ENCODE measurements at places on chromosomes 2 and 18.

GRCh38 chr2:60541056-60541651 lies 12.3 kb downstream of the BCL11A start:
- no peak for DNase-seq

GRCh38 chr2:203898657-203899056 lies 31.1 kb downstream of the CTLA4 start:
- DNase-seq: no peak

GRCh38 chr2:8779795-8780671 lies 57.4 kb downstream of the KIDINS220 start:
- no peak for DNase-seq

DNA sequence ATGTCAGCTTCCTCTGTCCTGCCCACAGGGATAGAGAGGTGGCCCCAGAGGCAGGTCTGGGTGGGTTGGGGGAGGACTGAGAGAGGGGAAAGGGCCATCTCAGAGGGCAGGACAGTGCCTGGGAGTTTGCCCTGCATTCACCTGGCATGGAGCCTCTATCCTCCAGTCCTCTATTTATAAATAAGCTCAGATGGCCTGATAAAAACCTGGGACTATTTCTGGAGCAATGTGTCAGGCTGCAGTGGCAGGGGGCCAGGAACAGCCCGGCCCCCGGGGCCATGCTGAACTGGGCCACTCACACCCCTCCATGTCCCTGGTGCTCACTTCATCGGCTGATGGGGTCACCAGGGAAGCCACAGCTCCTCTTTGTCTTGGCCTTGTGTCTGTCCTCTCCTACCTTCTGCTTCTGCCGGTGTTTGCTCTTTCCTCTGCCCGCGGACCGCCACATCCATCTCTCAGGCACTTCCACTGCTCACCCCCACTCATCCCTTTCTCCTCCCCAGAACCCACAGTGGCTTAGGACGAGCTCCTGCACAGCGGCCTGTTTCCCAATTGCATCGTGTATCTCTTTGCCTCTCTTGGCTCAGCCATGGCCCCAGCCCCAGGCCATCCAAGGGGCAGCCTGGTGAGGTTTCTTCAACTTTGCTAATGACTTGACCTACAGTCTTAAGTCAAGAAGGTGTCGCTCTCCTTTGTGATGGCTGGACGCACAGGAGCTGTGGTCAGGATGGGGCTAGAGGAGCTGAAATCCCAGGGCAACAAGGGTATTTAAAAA lies 38.8 kb downstream of the SCTR start:
- no peak for DNase-seq

- no peak for DNase-seq
Observed at GRCh38 chr18:66124394-66124793, 373.6 kb downstream of the CDH7 start.

DNA sequence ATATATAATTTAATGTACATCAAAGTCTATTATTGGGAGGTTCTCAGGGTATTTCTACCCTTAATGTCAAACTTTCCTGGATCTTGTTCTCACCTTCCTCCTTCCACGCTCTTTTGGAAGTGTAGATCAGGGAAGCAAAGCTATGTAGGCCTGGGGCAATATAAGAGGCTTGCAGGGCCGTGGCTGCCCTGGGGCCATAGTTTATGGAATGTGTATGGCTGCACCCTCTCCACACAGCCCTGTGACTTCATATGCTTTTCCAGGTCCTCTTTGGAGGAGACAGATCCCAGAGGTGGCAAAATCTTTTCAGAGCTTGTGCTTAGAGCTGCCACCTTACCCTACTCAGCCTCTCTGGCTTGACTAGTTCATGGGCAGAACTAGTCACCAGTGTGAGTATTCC lies 82.9 kb downstream of the PLB1 start:
- no peak for DNase-seq

DNA sequence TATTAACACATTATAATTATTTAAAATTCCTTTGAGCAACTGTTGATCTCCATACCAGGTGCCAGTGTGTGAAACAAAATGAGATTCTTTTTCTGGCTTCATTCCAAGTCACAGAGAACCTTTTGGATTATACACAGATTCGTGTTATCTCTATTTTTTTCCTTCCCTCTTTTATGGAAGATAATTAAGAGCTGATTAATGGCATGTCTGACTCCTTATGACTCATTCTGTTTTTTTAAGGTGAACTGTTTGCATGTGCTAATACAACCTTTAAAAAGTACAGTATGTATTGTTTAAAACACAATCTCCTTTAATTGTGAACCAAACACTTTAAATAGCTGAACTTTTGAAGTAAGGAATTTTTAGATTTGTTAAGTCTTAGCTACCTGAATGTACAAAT lies 39.3 kb downstream of the PELI1 start:
- no peak for DNase-seq

GRCh38 chr2:132774189-132774588 lies 104.2 kb upstream of the LYPD1 start:
- no peak for DNase-seq

DNA sequence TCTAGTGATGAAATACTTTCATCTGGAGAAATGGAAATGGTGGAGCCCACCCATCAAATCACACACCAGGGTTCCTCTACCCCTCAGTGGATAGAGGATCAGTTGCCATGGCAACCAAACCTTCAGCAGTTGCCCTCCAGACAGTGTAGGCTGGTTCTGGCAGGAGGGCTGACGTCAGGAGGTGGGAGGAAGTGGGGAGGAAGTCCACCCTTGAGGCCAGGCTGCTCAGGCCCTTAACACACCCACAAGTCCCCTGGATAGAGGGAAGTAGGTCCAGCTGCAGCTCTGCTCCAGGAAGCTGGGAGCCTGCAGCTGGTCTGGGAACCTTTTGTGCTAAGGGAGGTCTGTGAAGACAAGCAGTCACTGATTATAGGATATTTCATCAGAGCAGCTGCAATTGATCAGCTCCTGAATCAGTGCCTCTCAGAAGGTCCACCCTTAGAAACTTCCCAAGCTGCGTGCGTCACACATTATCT lies 186.6 kb downstream of the MTX2 start:
- no peak for DNase-seq

GRCh38 chr2:1824202-1824905 lies 80.0 kb upstream of the PXDN start:
- DNase-seq: no peak

DNA sequence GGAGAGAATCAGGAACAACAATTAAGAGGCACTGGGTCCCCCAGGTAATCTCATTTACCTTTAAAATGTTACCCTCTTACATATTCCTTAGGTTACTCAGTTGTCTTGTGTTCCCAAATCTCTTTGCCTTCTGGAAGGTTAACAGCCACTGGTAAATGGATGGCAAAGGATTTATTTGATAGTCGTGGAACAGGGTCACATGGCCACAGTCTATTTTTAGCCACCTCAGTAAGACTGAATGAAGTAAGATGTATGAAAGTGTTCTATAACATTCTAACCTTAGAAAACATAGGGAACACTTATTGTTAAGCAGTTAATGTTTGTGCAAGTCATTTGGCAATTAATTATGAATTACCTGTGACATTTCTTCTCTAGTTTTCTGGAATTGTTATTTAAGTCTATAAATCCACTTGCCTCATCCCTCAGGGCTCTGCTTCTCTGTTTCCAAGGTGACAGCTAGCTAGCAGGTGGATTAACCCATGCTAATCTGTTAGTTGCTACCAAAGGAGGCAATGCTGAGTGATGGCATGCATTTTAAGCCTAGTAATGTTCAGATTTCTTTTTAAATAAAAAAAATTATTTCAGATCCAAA lies 211.0 kb downstream of the PIK3C3 start:
- no peak for DNase-seq

GRCh38 chr2:64330281-64331113 lies 123.5 kb upstream of the LGALSL start:
- peak; percentile 73 for DNase-seq

DNA sequence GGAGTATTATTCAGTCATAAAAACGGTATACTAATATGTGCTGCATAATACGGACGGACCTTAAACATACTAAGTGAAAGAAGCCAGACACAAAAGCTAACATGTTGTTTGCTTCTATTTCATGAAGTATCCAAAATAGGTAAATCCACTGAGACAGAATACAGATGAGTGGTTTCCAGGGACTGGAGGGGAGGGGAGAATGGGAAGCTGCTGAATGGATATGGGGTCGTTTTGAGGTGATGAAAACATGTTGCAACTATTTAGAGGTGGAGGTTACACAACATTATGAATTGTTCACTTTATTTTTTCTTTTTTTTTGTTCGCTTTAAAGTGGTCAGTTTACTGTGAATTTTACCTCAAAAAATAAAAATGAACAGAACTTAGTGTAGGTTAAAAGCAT lies 52.9 kb downstream of the RAB10 start:
- DNase-seq: no peak

GRCh38 chr18:63844254-63844653 lies 43.3 kb upstream of the SERPINB2 start:
- DNase-seq: no peak

GRCh38 chr2:216670266-216671080 lies 24.9 kb downstream of the IGFBP5 start:
- no peak for DNase-seq

- no peak for DNase-seq
Observed at GRCh38 chr2:231514951-231515297, 15.3 kb downstream of the NMUR1 start.

DNA sequence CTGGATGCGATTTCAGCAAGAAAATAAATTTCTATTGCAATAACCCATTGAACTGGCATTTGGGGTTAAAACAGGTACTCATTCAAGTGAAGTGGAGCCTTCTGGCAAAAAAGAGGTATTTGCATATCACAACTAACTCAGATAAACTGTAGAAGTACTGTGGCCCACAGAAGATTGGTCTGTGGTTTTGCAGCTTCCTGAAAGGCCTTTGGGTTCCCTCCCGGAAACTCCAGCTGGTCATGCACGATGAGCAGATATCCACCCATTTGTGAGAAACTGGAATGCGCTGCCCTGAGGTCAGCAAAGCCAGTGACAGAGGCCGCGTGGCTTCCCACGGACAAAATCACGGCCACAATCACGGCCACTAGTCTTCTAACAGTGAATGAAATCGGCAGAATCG lies 106.3 kb downstream of the EPHA4 start:
- no peak for DNase-seq

GRCh38 chr2:16629044-16629443 lies 36.6 kb downstream of the CYRIA start:
- DNase-seq: no peak

DNA sequence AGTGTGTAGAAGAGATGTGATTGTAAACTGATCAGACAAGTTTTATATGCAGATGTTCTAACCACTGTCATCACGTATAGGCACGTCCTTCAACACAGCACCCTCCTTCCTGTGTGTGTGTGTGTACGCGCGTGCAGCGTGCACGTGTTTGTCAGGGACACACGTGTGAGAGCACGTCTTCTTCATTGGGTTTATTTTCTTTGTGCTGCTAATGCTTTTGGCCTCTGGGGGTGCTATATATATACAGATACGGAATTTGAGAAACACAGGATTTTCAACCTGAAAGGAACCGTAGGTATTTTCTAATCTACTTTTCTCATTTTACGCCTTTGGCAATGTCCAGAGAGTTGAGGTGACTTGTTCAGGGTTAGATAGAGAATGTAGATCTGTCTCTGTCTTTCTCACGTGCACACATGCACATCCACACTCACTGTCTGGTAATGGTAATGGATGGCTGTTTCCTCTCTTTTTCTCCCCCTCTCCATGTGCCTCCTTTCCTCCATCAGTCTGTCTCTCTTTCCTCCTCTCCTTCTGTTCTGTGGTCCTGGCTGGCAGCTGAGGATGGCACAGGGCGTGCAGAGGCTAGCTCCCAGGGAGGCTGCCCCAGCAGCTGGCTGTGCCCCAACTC lies 13.4 kb upstream of the CELF4 start:
- DNase-seq: no peak

GRCh38 chr2:60512641-60513040 lies 40.8 kb downstream of the BCL11A start:
- no peak for DNase-seq

GRCh38 chr2:45008296-45009129 lies 739 bp downstream of the SIX2 start:
- DNase-seq: no peak

Measured in stimulated activated CD4-positive, alpha-beta T cell treated with anti-CD3 and anti-CD28 coated beads, Interleukin-12 subunit alpha, Interleukin-12 subunit beta, amount 100 ng/mL, for 24 hours (primary cell).